Fibroblast of lung (primary cell): ENCODE measurements at places on chromosomes 11 and 22. TPM values are rescaled to one million over a fixed set of nuclear protein-coding genes. Genes with fewer than 3 reads are reported as not detected.
A peak's percentile ranks its signal among the peaks of the same experiment; 100 is the strongest.

The RASSF7 gene
- total RNA-seq = 1.5 and 2.8 TPM in 2 replicates

The CD59 gene
- total RNA-seq = 209 and 380 TPM in 2 replicates

GRCh38 chr22:46147471-46148267, 2.7 kb upstream of the PPARA start:
- H3K4me1 ChIP-seq = peaks cover 2% of the 10 kb centered on the region
- DNase-seq = no peak
- H3K27me3 ChIP-seq = peaks cover 38% of the 10 kb centered on the region
- H3K4me3 ChIP-seq = no peak overlapping the region
- H3K27ac ChIP-seq = no peak overlapping the region
- H3K36me3 ChIP-seq = no peaks in the 10 kb centered on the region

The SCGB1C1 gene
- total RNA-seq = not detected in 2 replicates

- peaks cover 11% of the 10 kb centered on the region for H3K36me3 ChIP-seq
- no peak for DNase-seq
- no peaks in the 10 kb centered on the region for H3K4me1 ChIP-seq
- H3K4me3 ChIP-seq = no peak overlapping the region
- no peak overlapping the region for H3K27ac ChIP-seq
These were observed 30.4 kb downstream of the LDHAL6A start for GRCh38 chr11:18485913-18486528.

DNA sequence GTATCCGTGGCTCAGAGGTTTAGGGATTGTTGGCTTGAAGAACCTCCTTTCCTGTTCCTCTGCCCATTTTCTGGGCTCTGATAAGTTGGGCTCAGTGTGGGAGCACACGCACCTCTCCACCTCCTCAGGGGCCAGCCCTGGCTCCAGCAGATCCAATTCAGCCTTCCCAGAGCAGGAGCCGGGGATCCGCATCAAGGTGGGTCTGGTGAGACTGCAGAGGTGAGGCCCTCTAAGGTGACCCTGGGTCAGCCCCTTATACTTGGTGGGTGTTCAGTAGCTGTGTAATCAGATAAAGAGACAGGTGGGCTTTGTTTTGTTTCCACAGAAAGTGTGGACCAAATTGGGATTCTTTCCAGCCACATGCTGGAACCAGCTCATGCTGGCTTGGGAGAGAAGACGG, 1466.0 kb downstream of the TBC1D22A start:
- no peak overlapping the region for H3K4me3 ChIP-seq
- DNase-seq = no peak

GRCh38 chr11:7353100-7353499, 101.4 kb downstream of the SYT9 start:
- H3K4me1 ChIP-seq = no peaks in the 10 kb centered on the region
- no peak for DNase-seq
- no peaks in the 10 kb centered on the region for H3K27me3 ChIP-seq

The GRM5 gene
- under 0.01 TPM in 1 of 2 replicates, not detected in the other for total RNA-seq

- H3K36me3 ChIP-seq = no peaks in the 10 kb centered on the region
- DNase-seq = no peak
- H3K4me3 ChIP-seq = no peak overlapping the region
- H3K4me1 ChIP-seq = no peaks in the 10 kb centered on the region
- H3K27me3 ChIP-seq = no peaks in the 10 kb centered on the region
These were observed 73.6 kb downstream of the ALX4 start for GRCh38 chr11:44236296-44236695.

DNA sequence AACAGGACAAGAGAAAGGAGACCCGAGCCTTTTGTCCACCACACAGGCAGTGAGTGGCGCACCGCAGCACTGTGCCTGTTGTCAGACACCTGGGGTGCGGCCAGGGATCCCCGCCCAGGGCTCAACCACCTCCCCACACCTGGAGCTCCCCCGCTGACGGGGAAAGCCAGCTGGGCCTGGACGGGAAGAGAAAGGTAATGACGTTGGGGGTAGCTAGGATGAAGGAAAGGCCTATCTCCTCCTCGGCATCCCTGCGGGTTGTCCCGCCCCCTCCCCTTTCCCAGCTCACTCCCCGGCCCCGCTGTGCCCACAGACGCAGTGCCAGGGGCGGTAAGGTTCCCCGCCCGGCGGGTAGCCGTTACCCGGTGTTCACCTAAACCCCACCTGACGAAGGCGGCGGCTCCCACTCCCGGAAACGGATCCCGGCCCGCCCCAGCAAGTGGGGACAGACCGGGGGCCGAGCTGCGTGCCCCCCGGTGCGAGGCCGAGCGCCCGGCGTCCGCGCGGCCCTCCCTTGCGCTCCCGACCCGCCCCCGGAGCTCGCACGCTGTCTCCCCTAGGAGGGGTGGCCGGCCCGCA, 495 bp downstream of the HYOU1 start:
- H3K36me3 ChIP-seq = peaks cover 25% of the 10 kb centered on the region
- no peak for DNase-seq
- peak overlapping the region; percentile 87 for H3K4me3 ChIP-seq
- H3K27ac ChIP-seq = peak overlapping the region; percentile 89

The SEPTIN5 gene
- total RNA-seq = 19.8 and 25.8 TPM in 2 replicates
